Right cardiac atrium (tissue), 5 donors: ENCODE measurements at places on chromosomes 13 and 19. TPM values are rescaled to one million over a fixed set of nuclear protein-coding genes. Genes with fewer than 3 reads are reported as not detected.

ZNF675 gene
- total RNA-seq: 5.2 TPM

GRCh38 chr13:45398877-45399276 lies 19.3 kb downstream of the SLC25A30 start:
- no peak for DNase-seq

DNA sequence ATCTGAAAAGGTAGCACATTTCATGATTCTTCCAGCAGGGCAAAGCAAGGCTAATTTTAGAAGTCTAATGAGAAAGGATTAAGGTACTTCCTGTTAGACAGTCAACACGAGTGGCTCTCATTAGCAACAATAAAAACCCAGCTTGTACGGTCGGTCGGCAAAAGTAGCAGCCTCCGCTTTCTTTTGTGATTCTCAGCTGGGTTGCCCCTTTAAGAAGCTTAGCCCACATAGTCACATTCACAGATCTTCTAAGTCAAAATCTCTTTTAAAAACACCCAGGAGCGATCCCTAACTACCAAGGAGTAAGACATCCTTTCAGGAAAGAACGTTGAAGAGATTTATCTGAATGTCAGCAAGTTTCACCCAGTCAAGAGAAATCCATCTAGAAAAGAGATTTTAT lies 684.8 kb downstream of the DIAPH3 start:
- no peak for DNase-seq

DNA sequence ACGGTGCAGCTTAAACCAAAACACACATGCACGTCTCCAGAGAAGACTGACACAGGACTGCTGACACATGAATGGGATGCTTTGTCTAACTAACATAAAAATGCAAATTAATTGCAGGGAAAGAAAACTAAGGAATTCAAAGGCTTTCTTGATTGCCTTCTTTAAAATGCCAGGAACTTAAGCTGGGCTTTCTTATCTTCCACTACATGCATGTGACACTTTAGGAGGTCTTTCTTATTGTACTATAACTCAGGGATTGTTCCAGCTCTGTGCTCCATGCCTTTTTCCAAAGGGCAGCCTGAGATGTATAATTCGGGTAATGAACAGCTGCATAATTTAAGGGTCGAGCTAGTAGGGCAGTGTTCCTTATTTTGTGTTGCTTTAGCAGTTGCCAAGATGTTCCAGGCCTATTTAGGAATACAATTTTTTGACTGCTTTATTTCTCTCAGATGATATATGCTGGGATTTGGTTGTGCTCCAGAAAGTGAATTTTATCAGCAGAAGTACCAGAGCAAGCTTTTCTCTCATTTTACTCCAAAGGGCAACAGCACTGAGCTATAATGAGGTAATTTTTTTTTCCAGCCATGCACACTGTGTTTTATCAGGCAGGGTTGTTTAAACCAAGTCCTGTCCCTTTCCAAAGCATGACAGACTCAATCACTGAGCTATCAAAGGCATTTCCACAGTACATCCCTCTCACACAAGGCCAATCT lies 885.2 kb downstream of the PCDH9 start:
- no peak for DNase-seq

GRCh38 chr13:49635599-49636433 lies 7.5 kb downstream of the ARL11 start:
- DNase-seq: peak; percentile 19

ZNF497 gene
- total RNA-seq: 0.42 TPM

- DNase-seq: no peak
These were observed 79.6 kb downstream of the TEX26 start for GRCh38 chr13:31011901-31012654.

GRCh38 chr13:28531077-28531844 lies 36.3 kb upstream of the FLT1 start:
- peak; percentile 81 for DNase-seq

DNA sequence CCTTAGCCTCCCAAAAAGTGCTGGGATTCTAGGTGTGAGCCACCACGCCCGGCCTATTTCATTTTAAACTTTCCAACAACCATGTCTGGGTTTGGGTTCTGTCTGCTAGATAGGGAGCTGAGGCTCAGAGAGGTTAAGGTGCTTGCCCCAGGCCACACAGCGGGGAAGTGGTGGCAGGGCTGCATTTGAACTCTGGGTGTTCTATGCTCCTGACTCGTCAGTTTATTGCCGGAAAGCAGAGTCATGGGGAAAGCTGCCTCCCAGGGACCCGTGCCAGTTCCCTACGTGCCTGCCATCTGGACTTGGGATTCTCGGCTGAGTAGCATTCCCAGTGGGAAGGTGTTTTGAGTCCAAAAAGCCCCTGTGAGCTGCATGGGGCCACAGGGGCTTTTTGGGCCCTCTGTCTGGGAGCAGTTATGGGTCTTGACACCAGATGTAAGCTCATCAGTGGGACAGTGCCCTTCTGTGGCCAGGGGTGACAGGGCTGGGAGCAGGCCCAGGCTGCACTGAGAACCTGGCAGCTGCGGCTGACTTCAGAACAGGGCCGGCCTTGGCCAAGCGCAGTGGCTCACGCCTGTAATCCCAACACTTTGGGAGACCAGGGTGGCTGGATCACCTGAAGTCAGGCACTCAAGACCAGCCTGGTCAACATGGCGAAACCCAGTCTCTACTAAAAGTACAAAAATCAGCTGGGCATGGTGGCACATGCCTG lies 10.9 kb downstream of the RFX1 start:
- peak; percentile 51 for DNase-seq

DNA sequence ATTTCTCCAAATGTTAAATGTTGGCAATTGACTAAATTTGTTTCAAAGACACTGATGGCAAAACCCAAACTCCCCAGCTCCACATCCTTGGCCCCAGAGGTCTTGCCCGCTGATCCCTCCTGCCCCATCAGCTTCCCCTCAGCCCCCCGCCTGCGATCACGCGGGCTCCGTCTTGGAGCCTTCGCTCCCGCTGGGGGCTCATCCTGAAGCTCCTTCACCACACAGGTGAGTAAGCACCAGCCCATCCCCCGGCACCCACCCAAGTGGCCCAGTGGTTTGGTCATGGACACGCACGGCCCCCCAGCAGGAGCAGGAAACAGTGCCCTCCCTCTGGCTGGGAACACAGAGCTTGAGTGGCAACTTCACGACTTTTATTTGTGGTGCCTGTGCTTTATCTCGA lies 14.9 kb downstream of the EPS8L1 start:
- DNase-seq: peak; percentile 23

GIPR gene
- total RNA-seq: 12.8 TPM

DNA sequence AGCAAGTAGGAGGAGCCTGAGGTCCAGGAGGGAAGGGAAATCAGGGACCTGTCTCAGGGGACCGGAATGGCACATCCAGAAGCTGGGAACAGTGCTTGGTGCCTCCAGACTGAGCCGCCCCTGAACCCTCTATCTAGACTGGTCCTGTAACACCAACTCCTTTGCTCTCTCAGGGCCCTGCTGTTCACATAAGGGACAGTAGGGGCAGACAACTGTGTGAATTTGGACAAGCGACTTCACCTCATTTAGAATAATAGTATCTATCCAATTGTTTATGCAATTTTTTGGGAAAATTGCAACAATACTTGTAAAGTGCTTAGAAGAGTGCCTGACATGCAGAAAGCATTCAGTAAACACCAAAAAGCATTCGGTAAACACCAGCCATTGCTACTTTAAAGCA lies 14.0 kb downstream of the SYMPK start:
- DNase-seq: no peak

DACH1 gene
- total RNA-seq: 3.9 TPM

FCER2 gene
- total RNA-seq: not detected

- no peak for DNase-seq
These were observed 31.2 kb downstream of the TMPRSS9 start for GRCh38 chr19:2391118-2391725.

KCNRG gene
- 0.45 TPM for total RNA-seq

GRK1 gene
- total RNA-seq: not detected

ZNF486 gene
- total RNA-seq: 3.3 TPM

LYL1 gene
- total RNA-seq: 9.8 TPM

ZNF468 gene
- total RNA-seq: 7.6 TPM

GRCh38 chr19:16460454-16460853 lies 11.3 kb downstream of the EPS15L1 start:
- DNase-seq: no peak

PEAK3 gene
- total RNA-seq: 1.5 TPM

- DNase-seq: no peak
These were observed 84.8 kb downstream of the STOML3 start for GRCh38 chr13:38905861-38906260.

DNA sequence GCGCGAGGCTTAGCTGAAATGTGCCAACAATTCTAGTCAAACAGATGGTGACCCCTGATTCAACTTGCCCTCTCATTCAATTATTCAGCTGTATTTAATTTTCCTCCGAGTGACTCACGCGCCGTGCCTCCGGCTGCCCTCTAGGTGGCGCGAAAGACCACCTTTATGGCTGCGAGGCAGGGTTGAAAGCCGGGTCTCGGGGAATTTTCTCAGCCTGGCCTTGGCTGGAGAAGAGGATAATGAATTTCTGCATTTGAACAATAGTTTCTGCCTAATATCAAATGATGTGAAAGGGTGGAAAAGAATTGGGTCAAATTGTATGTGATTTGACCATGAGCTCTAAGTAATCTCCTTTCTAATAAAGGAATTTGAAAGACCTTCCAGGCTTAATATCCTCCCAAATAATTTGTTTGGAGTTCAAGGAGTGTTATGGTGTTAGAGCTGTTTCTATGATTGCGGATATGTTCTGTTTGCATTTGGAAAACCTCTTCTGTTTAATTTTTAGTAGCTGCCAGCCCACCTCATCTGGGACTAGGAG lies 310.9 kb downstream of the ZNF536 start:
- peak; percentile 88 for DNase-seq

ZNF541 gene
- not detected for total RNA-seq

DNA sequence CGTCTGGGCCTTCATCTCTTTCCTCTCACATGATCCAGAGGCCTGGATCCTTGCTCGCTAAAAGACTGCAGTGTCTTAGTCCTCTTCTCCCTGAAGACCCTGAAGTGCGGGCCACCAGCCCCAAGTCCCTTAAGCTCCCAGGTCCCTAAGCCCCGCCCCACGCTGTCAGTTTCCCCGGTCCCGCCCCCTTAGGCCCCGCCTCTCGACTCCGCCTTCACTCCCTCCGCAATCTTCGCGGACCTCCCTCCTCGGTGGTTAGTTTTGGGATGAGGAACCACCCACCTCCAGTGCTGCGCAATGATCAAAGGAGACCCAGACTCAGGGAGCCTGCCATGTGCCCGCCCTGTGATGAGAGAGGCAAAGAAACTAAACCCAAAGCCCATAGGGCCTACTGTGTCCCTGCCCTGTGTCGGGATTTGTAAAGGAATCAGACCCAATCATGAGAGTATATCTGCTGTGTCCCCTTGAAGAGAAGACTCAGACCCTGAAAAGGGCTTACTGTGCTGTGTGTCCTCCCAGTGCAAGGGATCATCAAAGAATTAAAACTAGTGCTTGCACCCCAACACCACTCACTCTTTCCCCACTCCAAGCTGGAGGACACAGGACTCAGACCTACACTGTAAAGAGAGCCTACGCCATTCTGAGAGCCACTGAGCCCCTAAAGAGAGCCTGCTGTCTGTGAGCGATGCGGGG lies 3.0 kb upstream of the COX6B1 start:
- peak; percentile 93 for DNase-seq

SLC15A1 gene
- total RNA-seq: not detected

DNA sequence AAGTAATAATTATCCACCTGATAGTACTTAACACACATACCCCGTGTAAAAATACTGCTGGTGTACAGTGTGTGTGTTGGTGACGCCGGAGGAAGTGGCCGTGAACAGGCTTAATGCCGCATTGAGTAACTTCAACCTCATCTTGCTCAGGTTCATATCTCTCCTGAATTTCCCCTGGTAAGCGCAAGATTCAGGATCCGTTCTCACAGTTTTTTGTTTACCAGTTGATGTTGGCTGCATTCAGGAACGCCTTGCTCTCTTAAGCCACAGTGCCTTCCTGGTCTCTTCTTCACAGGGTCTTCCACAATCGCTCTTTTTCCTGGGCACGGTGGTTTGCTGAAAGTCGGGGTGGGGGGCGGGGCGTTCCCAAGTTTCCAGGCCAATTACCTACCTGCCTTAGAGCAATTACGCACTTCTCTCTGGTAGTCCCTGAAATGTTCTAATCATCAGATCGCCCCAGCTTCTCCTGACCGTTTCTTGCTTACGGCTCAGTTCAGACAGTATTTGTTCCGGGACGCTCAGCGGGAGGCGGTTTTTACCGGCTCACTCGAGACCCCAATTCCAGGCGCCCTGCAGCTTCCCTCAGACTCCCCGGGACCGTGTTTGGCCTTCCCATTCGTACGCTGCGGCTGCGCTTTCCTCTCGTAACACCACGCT lies 706 bp upstream of the DNAJC3 start:
- DNase-seq: no peak

GRCh38 chr13:20988033-20988908 lies 73.1 kb downstream of the LATS2 start:
- no peak for DNase-seq

DNA sequence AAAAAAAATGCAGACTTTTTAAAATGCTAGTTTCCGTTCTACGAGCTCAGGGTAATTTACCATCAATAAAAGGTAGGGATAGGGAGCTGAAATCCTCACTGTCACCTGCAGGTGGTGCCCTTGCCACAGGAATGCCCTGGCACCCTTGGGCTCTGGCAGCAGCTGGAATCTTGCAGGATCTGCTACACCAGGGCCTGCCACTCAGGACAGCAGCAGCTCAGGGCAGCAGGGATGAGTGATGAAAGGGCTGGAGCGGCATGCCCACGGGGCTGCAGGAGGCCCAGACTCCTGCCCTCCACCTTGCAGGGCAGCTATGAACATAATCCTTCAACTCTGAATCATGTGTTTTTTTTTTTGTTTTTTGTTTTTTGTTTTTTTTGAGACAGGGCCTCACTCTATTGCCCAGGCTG lies 54.0 kb downstream of the GNG7 start:
- DNase-seq: peak; percentile 86

DNA sequence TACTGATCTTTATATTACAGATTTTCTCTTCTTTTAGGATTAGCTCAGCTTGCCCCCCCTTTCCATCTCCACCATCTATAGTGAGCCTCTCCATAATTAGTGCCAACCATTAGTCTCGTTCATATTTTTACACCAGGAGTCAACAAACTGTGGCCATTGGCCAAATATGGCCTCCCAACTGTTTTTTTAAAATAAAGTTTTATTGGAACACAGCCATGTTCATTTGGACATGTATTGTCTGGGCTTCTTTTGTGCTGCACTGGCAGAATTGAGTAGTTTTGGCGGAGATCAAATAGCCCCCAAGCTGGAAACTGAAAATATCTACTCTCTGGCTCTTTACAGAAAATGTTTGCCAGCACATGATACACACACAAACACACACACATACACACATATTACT lies 18.4 kb downstream of the ZNF175 start:
- no peak for DNase-seq

FARP1 gene
- total RNA-seq: 22.7 TPM

GRCh38 chr19:4375164-4376027 lies 25.0 kb downstream of the SH3GL1 start:
- peak; percentile 65 for DNase-seq

DNA sequence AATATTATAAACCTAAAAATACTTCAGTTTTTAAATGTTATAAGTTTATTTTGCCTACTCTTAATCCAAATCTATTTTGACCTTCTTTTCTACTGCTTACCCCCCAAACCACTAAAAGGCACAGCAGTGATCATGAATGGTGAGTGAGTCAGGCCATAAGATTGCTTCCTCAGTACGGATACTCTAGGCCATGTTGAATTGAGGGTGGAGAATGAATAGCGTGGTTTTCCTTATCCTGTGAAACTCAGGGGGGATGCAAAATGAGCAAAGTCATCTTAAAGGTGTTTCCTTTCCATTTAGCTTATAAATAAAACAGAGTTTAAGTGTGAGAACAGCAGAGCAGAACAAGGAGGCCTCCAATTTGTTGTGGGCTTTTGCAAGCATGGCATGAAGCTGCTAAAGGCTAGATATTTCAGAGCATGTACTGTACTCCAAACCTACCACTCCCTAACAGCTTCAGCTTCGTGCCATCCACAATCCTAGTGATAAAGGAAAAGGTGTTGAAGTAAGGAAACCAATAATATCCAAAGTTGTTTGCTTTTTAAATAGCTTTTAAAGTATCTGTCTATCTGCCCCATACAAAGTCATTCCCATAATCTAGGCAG lies 25.0 kb downstream of the SERPINE3 start:
- DNase-seq: no peak
